ENCODE measurements at places on chromosomes 2 and 18.

DNA sequence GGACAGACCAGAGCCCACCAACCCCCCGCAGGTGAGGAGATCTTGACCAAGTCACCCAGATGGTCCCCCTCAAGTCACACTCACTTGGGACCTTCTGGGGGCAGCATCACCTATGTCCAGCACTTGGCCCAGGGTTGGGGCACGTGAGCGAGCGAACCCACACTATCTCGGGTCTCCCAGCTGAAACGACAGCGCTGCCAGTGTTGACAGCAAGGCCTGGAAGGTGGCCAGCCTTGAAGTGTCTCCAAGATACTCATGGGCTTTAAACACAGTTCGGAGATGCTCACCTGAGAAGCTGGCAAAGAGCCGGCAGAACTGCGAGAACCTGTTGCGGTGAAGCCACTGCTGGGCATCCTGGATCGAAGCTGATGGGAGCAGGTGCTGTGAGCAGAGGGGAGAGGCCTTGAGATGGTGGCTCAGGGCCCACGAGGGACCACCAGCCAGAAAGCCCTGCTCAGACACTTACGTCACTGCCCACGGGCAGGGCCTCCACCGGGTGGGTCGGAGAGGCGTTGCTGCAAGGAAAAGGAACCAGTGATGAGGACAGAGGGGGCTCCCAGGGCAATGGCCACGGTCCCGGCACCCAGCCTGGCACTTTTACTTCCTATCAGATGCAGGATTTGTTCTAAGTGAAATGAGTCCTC, 47.5 kb downstream of the TFCP2L1 start:
- DNase-seq = no peak

DNA sequence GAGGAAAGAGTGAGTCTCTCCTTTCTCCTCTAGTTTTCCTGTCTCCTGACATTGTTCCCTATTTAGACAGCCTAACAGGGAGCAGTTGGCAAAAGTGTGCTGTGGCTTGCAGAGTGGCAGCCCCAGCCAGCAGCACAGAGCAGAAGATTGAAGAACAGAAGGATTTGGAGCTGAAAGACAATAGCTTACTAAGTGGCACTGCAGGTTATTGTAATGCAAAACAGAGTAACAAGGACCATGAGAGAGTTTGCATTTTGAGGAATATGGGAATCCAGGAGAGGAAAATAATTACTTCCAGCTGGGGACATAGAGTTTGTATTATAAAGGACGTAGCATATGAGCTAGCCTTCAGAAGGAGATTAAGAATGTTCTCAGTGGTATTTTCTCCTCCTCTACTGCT, 342.4 kb downstream of the AKAIN1 start:
- DNase-seq = no peak

DNA sequence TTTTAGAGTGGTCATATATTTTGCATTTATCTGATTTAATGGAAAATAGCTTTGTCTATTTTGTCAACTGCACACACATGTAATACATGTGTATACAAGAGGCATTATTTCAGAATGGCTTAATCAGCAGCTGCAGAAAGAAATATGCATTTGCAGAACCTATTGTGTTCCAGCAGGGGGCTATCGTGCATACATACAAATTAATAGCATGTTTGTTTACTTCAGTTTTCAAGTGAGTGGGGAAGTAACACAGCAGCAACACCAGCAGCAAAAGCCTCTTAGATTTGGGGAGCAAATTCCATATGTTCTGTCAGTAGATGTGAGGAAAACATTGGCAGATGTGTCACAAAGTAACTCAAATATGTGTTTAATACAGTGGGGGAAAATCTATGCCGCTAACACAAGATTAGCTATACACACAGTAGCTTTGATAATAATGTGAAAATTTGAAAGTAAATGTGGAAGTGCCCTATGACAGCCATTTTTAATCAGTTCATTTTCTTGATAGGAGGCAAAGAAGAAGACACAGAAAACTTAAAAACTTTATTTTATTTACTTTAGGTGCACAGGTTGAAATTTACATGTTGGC, 218.1 kb downstream of the WDR7 start:
- DNase-seq = peak; percentile 57

- DNase-seq = no peak
Observed at GRCh38 chr18:58842978-58843687, 21.5 kb upstream of the ZNF532 start.

DNA sequence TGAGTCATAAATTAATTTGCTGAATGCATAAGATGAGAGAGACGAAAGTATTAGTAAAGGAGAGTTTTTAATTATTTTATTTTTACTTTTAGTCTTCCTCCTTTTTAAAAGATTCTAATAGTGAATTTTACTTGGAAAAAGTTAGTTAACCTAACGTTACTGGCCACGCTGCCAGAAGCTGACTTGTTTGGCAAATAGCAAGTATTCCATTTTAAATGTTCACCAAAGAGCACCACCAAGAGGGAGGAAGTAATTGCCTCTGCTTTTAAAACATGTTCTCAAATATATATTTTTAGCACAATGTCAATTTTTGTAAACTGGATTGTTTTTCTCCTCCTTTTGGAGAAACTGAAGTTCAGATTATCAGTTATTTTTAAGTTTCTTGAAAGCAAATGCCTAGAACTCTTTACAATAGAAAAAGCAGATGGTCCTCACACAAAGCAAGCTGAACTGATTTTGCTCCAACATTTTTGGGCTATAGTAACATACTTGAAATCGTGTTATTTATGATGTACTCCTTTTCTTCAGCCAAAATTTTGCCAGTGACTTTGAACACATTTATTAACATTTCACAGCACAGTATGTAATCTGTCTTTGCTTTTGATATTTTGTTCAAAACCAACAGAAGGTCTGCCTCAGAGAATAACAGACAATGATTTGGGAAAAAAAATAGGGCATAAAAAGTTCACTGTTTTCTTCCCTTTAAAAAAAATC, 1311.0 kb upstream of the FAM98A start:
- DNase-seq = no peak

- DNase-seq = no peak
Observed at GRCh38 chr2:62319070-62319469, 123.2 kb downstream of the B3GNT2 start.

DNA sequence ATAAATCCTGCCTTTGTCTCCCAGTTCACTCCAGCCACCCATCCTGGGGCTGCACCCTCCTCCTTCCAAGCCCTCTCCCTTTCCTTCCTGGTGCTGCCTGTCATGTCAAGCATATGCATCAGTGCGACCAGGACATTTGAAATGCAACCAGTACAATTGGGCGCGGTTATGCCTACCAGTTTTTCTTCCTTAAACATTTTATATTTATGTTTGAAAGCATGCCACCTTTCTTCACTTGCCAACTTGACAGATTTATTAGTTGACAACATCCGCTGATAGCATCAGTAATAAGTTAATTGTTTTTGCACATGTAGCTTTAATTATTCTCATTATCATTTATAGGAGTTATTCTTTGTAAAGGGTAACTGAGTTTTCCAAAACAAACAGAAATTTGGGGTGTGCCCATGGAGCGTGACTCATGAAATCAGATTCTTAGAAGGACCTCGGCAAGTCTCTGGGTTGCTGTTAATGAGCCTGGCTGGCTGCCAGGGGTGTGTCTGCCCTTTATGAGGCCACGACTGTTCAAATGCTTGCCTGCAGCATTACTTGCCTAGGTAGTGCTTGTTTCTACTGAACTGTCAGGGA, 32.8 kb upstream of the IL1B start:
- peak; percentile 61 for DNase-seq

- no peak for DNase-seq
Observed at GRCh38 chr2:219447242-219448098, 12.8 kb downstream of the SPEG start.

DNA sequence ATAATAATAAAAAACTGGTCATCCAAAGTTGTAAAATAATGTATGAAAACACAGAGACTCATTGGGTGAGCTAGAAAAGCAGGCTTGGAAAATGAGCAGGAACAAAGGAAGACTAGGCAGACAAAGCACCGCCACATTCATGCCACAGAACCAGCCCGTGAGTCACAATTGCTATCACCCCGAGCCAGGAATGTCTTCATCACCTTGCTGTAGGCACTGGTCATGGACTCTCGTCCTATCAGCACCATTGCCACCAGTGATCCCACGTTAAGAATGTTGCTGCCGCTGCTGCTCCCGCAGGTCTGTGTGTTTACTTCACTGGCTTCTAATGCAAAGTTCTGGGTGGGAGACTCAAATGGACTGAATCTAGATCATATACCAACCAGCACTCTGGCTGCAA, 417.9 kb downstream of the PID1 start:
- DNase-seq = no peak

DNA sequence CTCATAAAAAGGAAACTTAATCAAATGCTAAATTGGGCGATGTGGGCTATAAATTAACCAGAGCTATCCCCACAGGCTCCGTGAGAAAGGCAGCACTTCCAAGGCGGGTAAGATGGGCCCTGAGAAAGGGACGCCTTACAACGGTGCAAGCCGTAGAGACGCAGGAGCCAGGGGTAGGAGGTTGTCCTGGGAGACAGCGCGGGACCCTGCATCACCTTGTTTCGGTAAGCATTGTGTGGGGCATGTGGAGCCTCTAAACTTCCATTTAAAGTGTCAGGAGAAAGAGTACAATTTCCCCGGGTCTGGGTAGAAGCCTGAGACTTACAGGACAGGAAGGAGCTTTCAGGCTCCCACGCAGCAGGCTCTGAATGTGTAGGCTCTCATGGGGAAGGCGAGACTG, 1.2 kb upstream of the PER2 start:
- DNase-seq = peak; percentile 43

DNA sequence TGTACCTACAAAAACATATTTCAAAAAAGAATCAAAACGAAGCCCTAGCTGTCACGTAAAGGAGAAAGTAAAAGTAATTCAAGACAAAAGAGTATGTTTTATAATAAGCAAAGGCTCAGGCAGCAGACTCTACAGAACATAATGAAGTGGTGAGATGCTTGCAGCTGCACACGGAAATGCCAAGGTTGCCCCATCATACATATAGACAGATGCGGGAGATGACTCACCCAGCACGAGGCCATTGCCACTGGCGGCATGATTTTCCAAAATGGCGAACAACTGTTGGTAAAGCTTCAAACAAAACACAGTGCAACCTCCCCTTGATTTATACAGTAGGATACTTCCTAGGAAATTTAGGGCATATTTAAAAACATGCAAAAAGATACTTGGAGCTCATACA, 26.0 kb upstream of the C1QL2 start:
- DNase-seq = no peak

- peak; percentile 45 for DNase-seq
Observed at GRCh38 chr2:3536682-3537632, 17.6 kb upstream of the ADI1 start.

DNA sequence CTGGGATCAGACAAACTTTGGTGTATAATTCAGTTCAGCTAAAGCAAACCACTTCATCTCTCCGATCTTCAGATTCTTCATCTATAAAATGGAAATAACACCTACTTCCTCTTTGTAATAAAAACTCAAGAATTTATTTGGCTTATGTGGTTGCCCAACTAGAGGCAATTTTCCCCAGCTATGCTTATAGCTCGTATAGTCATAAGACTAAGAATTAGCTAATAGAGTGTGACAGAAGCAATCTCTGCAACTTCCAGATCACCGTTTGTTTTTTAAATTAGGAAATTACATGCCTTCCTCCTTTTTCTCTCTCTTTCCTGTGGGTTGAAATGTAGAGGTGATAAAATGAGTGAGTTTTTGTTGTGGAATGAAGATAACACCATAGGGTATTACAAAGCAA, 35.3 kb upstream of the KCNF1 start:
- DNase-seq = no peak

GRCh38 chr2:160936044-160936806, 224.0 kb upstream of the TANK start:
- DNase-seq = no peak

- no peak for DNase-seq
Observed at GRCh38 chr2:226220511-226220910, 579.1 kb downstream of the IRS1 start.

GRCh38 chr2:62302631-62303435, 106.9 kb downstream of the B3GNT2 start:
- no peak for DNase-seq

GRCh38 chr2:37711308-37711731, 39.9 kb upstream of the CDC42EP3 start:
- DNase-seq = peak; percentile 22

GRCh38 chr18:26792661-26793060, 72.8 kb downstream of the AQP4 start:
- DNase-seq = no peak

- no peak for DNase-seq
Observed at GRCh38 chr2:120914839-120915521, 179.3 kb downstream of the GLI2 start.

DNA sequence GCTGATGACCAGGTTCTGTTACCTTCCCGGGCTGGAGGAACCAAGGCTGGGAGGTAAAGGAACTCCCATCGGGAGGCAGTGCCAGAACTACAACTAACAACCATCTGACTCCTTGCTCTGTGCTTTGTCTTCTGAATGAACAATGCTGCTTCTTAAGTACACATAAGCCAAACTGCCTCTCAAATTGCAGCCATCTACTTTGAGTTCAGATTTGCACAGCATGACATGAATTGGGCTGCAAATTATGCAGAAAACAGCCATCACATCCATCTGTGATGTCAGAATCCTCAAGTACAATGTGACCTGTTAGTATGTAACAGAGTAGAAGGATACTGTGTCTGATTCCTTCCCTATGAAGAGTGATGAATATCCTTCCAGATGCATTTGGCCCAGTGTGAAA, 290.6 kb downstream of the ZNF521 start:
- no peak for DNase-seq

GRCh38 chr2:134429886-134430285, 176.0 kb downstream of the MGAT5 start:
- DNase-seq = no peak

GRCh38 chr2:68768461-68768860, 33.9 kb downstream of the ARHGAP25 start:
- no peak for DNase-seq

GRCh38 chr2:72263776-72264060, 116.1 kb upstream of the CYP26B1 start:
- no peak for DNase-seq

DNA sequence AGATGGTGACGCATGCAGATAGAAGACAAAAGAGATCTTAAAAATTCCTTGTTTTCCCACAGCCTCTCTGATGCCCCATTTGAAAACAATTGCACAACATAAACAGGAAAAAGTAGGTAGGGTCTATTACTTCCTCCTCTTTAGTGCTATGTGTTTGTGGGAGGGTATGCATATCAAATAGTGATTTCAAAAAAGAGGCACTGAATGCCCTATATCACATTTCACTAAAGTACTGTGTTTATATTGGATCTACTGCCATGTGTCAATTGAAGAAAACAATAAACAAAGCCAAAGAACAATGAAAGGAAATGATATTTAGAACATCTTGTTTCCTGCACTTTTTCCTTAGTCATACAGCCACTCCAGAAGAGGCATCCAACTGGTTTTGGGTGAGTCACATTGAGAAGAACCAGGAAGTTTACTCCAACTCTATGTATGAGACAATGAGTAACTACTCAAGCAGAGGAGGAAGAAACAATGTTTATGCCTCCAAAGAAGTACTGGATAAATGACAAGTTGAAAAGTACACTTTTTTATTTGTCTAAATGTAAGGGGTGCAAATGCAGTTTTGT, 583.6 kb downstream of the FBXO15 start:
- DNase-seq = no peak

- peak; percentile 85 for DNase-seq
Observed at GRCh38 chr2:199471443-199472057, 13.8 kb upstream of the SATB2 start.

All from eye (tissue), 1 donor.